ENCODE measurements at places on chromosomes 1 and 21.

GRCh38 chr1:28156821-28157220, 19.7 kb downstream of the PTAFR start:
- DNase-seq = no peak

DNA sequence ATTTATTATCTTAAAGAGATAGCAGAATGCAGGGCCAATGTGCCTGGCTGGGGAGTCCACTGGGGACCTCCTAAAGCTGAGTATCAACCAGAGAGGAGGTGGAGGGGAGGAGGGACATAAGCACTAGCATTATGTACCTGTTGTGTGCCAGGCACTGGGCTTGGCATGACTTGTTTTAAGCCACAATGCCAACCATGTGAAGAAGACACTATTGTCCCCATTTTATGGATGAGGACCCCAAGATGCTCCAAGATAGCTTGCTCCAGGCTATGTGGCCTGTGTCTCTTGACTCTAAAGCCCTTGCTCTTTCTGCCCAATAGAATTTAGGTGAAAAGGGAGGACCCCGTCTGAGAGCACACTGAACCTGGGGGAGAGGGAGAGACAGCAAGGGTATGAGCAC, 111.3 kb downstream of the GLIS1 start:
- DNase-seq = no peak

- DNase-seq = no peak
Measured at GRCh38 chr1:58576325-58576726, 726 bp downstream of the TACSTD2 start.

GRCh38 chr1:167968569-167968968, 31.7 kb upstream of the MPC2 start:
- no peak for DNase-seq

GRCh38 chr1:54874079-54874830, 12.7 kb downstream of the DHCR24 start:
- DNase-seq = no peak

DNA sequence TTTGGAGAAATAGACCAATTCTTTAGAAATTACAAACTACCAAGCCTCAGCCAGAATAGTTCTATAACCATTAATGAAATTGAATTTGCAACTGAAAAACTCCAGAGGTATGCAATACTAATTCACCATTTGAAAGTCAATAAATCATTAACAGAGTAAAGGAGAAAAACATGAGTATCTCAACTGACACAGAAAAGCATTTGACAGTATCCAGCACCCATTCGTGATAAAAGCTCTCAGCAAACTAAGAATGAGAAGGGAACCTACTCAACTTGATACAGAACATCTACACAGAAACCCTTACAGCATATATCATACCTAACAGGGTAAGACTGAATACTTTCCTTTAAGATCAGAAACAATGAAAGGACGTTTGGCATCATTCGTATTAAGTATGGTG, 54.3 kb downstream of the ST6GALNAC5 start:
- no peak for DNase-seq

DNA sequence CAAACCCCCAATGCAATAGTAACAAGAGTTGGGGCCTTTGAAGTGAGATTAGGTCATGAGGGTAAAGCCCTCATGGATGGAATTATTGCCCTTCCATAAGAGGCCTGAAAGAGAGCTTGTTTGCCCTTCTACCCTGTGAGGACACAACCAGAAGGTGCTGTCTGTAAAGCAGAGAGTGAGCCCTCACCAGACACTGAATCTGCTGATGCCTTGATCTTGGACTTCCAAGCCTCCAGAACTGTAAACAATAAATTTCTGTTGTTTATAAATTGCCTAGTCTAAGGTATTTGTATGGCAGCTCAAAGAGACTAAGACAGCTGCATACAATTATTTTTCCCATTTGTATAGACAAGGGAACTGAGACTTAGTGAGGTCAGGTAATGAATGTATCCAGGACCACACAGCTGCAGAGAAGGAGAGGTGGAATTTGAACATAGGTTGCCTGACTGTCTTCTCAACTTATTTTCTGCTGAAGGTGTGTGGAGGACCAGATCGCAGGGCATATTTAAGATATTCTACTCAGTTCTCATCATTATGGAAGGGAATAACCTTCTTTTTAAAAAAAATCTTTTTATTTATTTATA, 18.7 kb downstream of the IL23R start:
- no peak for DNase-seq

DNA sequence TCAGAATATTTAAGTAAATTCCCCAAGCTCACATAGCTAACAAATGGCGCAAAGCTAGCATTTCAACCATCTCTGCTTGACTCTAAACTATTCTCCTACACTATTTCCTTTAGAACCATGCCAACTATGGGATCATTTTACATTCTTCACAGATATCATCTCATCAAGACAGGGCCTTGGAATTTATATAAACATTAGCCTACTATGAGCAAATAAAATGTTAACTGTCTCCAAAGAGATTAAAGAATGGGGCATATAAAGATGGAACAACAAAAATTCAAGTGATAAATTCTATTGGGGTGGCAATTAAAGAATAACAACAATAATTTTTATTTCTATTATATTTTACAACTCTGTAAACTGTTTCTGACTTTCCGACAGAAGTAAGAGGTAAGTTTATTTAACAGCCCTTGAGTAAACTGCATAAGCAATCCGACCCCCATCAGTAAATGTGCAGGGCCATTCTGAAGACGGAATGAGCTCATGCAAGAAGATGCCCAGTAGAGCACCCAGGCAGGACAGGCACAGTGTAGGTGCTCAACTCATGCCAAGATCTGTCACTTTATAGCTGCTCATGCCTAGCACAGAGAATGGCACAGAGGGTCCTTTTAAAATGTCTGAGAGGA, 261.9 kb downstream of the VAV3 start:
- no peak for DNase-seq

DNA sequence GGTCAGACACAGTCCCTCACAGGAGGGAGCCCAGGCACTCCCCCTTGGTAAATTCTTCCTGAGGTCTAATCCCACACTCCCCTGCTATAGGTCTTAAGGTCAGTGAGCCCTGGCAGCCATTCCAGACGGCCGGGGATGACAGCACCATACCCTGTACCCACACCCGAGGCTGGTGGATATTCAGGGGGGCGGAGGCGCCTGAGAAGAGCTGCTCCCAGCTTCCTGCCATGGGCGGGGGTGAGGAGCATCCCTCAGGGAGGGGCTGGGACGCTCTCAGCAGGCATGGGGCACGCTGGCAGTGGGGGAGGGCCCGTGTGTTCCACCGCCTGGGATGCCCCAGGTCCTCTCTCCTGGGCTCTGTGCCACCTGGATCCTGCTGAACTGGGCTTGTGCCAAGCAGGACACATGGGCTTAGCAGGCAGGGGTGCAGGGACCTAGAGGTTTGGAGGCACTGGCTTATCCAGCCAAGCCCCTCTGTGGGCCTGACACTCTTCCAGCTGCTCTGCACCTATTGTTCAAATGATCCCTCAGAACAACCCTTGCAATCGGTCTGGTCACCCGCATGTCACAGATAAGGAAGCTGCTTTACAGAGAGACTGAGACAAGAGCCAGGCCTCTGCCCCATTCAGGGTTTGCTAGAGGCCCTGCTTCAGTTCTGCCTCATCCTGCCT, 5.7 kb upstream of the ADGRB2 start:
- no peak for DNase-seq

DNA sequence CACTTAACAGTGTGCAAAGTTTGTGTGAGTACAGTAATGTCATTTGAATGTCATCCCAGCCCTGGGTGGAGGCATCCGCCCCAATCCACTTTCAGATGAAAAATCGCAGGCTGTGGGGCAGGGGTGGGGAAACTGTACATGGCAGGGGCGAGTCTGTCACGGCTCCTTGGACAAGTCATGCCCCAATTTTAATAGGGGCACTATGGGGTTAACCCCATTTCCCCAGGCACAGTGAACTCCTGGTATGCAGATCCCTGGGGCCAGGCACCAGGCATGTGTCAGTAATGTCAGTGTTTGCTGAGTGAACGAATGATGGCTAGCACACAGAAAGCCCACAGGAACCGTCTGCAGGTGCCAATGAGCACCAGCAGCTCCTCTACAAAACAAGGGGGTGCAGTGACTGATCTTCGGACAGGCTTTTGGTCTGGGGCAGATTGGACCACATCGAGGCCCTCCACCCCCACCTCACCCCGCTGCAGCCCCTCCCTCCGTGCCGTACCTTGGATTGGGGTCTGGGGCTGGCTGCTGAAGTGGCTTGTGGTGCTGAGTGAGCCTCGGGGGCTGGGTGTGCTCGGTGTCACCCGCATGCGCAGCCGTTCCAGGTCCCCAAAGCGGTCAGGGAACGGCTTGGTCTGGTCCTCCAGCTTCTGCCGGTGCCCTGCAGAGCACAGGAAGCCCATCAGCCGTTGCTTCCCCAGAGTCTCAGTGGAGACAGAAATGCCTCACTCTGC, 23.2 kb downstream of the RUNX3 start:
- DNase-seq = no peak

- DNase-seq = no peak
Measured at GRCh38 chr1:40795811-40796586, 12.4 kb downstream of the KCNQ4 start.

DNA sequence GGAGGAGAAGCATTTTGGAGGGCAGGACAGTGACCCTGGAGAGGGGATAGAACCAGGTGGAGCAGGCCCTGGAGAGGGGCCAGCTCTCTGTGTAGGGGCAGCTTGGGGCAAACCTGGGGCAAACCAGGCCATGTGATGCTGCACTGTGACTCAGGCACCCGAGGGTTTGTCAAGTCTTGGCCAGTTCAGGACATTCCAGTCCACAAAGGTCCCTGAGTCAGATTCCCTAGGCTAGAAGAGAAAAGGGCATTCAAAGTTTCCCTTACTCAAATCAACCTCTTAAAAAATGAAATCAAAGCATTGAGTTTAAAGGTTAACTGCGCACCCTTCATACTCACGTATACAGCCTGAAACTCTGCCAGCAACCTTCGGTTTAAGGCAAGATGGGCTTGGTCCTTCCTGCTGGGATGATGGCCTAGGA, 25.2 kb upstream of the PLA2G2C start:
- DNase-seq = no peak

DNA sequence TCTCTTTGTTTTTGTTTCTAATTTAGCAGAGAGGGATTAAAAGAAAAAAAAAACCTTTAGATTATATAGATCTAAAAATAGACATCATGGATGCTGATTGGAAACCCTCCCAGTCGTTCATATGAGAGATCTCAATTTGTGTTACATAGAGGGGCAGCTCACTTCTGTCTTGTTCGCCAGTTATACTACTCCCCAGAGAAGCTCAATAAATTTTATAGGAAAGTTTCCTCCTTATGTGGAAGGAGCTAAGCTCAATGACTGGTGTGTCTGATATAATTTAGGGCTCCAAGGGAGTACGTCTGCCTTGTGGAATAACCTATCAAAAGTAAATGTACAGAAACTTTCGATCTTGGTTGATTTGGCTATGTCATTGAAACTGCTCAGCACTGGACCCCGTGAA, 117.6 kb downstream of the PEX14 start:
- no peak for DNase-seq

Measured in T1000 (cell line).